ENCODE measurements at places on chromosomes 7 and 10. TPM values are rescaled to one million over a fixed set of nuclear protein-coding genes. Genes with fewer than 3 reads are reported as not detected.
A peak's percentile ranks its signal among the peaks of the same experiment; 100 is the strongest.

Gene PDE6C
- polyA plus RNA-seq = not detected

GRCh38 chr7:30992414-30992813, 28.7 kb downstream of the GHRHR start:
- DNase-seq = no peak

DNA sequence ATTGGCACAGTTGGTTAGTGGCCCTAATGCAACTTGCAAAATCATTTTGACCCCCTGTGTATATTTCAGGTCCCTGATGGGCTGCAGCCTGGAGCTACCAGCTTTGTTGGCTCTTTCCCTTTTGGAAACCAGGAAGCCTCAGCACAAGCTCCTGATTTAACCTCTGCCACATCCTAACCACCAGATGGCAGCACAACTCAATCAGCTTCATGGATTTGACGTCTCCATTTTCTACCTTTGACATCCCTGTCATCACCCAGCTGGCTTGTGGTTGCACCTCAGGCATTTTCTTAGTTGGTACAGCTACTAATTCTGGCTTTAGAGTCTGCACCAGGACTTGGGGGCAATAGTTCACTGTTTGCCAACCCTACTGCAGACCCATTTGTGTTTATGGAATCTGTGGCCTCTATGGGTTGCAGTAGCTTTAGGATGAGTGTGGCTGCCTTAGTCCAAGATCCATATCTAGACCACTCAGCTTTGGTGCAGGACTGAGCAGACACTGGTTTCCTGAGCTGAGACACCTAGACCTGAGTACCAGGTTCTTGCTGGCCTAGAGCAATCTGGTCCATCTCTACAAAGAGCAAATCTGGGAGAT, 456.2 kb downstream of the REEP3 start:
- peak; percentile 13 for DNase-seq

GRCh38 chr7:136910771-136911170, 42.3 kb downstream of the CHRM2 start:
- DNase-seq = no peak

GRCh38 chr10:11827006-11827405, 3.9 kb downstream of the PROSER2 start:
- no peak for DNase-seq

DNA sequence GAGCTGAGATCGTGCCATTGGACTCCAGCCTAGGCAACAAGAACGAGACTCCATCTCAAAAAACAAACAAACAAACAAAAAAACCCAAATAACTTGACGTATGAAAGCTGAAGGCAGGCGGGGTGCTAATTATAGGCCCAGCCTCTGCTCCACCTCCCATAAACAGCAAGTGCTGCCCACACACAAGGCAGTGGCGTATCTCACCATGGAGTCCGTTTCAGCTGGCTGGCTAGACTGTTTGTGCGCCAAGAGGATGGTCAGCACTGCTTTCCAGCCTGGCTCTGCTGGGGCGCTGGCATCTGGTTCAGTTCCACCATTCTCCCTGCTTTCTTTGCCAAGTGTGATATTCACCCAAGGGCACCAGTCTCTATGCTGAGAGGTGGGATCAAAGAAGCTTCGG, 29.1 kb downstream of the ZC3HC1 start:
- no peak for DNase-seq
